ENCODE measurements at places on chromosomes 3 and 15. TPM values are rescaled to one million over a fixed set of nuclear protein-coding genes. Genes with fewer than 3 reads are reported as not detected.

DNA sequence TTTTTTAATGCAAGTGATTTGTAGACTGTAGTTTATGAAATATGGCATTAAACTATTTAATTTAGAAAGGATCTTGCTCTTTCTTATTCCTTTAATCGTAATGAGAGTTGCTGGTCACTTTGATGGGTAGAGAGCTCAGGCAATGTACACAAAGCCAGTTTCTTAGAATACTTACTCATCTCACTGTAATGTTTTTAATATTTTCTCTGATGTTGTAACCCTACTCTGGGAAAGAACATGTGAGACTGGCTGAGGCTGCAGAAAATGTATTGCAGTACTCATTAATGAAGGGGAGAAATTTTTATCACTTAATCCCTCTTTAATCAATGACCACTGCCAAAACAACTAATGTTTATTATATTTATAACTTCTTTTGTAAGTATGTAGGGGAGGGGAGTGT lies 479.4 kb upstream of the KCNMB2 start:
- no peak for DNase-seq

DNA sequence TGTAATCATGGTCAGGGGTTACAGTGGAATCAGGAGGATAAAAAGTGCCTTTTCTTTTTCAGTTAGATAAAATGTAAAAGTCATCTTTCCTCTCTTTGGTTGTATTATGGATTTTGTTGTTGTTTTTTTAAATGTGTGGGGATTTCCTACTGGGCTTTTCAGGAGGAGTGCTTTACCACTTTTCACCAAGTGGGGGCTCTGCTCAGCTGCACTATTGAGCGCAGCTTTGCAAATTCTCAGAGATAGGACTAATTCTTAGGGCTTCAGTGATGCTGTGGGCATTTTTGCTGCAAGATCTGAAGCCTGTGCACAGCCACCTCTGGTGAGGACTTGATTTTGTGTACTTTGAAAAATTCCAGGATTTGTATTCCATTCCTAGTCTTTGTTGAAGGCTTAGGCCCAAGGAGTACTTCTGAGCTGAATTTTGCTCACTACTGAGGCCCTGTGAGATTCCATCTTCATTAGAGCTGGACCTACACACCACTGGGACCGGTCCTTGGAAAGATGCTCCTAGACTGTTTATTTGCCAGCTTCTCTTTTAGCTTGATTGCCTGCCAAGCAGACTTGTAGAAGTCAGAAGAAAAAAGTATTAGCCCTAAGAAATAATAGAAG lies 7.5 kb downstream of the GNB5 start:
- no peak for DNase-seq

GRCh38 chr3:85342915-85343314 lies 384.1 kb downstream of the CADM2 start:
- DNase-seq: no peak

DNA sequence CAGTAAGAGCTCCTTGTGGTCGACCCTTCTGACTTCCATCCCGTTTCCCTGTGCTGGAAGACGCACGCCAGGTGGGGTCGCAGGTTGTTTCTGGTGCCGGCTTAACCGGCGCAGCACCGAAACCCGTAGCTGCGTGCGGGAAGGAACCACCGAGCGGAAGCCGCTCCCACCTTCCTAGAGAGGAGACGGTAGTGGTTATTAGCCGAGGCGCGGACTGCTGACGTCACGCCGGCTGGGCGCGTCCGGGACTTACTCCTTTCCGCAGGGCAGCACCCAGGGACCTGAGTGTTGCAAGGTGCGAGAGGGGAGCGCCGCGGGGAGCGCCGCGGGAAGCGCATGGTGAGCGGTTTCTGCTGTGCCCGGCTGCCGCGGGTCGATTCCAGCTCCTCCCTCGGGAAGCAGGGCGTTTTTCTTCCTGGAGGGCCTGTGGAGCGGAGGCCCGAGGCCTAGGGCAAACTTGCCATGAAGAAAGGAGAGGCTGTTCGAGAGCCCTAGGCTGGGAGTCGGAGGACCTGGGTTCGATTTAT lies at the start of gene ZNF501:
TSS of gene ZNF501 (plus strand) at position 252 of the 527 bp plus-strand sequence. CDS start 4,787 bp downstream, outside the sequence.
- DNase-seq: peak; percentile 77

- DNase-seq: no peak
Observed at GRCh38 chr15:52288051-52288942, 7.3 kb downstream of the MYO5C start.

- DNase-seq: no peak
Observed at GRCh38 chr3:177567833-177568232, 370.6 kb upstream of the TBL1XR1 start.

- DNase-seq: peak; percentile 16
Observed at GRCh38 chr3:12662593-12663400, 1.1 kb downstream of the RAF1 start.

DNA sequence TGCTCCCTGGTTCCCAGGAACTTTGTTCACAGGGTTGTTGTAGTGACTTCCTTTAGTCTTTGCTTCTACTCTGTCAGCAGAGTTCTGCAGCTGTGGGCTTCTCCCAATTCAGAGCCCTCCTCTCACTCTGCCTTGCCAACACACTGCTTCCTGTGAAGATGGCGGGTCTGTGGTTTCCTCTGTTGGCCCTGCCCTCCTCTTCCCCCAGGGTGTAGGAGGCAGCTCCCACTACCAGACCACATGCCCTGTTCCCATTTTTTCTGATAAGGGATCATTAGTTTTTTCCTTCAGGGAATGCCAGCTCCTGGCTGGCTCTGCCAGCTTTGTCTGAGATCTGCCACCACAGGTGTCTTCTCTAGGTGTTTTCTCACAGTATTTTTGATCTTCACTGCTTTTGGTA lies 12.7 kb downstream of the SPSB4 start:
- no peak for DNase-seq

GRCh38 chr3:195441476-195441991 lies 1.3 kb downstream of the ACAP2 start:
- DNase-seq: no peak

The NRG4 gene
- total RNA-seq: not detected

GRCh38 chr3:16596352-16597032 lies 8.7 kb downstream of the DAZL start:
- no peak for DNase-seq

The IQCF5 gene
- total RNA-seq: not detected

GRCh38 chr3:3666664-3667063 lies 132.6 kb upstream of the LRRN1 start:
- DNase-seq: no peak

GRCh38 chr15:55588070-55588814 lies at the start of gene PYGO1:
TSS of gene PYGO1 (minus strand) at chr15:55588345. CDS start at chr15:55587883, 462 bp downstream.
- peak; percentile 27 for DNase-seq

The CCR3 gene
- total RNA-seq: not detected
